NAMALWA (cell line): ENCODE measurements at places on chromosomes 6 and 20.

- DNase-seq = no peak
These were observed 122.6 kb upstream of the PLCB4 start for GRCh38 chr20:8946036-8946940.

DNA sequence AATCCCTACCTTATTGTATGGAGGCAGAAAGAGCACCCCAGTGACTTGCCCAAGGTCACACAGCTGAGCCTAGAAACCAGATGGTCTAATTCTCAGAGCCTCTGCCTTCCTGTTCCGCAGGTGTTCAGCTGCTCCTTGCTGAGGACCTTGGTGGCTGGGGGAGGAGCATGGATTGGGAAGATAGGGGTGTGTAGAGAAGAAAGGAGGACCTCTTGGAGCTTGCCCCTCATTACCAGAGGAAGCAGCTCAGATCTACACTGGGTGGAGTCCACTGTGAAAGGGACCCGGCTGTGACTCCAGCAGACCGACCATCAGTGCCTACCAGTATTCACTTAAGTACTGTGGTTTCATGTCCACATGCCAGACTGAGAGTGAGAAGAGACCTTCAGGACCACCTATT lies 15.2 kb downstream of the FOXP4 start:
- no peak for DNase-seq

DNA sequence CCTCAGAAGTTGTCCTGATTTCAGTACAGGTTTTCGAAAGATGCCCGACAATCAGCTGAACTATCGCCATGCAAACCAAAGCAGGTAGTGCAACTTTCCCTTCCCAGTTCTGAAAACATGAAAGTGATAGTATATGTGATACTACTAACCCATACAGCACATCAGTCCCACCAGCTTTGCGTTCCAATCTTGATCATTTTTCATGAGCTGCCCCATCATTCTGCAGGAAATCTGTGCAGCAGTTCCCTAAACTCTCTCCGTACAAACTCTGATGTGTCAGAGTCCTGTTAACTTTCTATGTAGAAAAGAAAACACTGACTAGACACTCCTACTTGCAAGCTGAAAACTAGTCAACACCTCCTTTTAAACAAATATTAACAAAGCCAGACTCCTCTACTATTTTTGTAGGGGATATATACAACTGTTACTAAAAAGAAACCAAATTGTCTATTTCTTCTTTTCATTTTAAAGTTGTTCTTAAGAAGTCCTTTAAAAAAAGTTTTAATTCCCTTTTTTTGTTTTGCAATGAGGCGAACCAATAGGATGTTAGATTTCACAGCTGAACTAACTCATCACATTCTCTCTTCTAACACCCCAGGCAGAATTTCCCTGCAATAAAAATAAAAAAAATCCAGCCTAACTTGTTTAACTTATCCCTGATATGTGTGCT lies 99.6 kb upstream of the DST start:
- DNase-seq = no peak

- no peak for DNase-seq
These were observed 81.7 kb upstream of the NXT1 start for GRCh38 chr20:23268792-23269354.

DNA sequence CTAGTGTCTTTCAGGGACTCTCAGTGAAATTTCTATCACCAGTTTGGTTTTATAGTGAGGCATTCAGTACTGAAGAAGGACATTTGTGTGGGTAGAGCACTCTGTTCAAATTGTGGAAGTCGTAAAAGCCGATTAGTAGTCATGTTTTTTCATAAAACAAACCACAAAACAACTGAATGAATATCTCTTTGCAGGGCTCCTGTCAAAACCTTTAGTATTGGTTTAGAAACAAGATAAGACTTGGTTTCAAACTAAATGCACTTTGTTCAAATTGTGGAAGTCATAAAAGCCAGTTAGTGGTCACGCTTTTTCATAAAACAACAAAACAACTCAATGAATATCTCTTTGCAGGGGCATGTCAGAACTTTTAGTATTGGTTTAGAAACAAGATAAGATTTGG lies 23.8 kb downstream of the ADGRF4 start:
- DNase-seq = no peak

DNA sequence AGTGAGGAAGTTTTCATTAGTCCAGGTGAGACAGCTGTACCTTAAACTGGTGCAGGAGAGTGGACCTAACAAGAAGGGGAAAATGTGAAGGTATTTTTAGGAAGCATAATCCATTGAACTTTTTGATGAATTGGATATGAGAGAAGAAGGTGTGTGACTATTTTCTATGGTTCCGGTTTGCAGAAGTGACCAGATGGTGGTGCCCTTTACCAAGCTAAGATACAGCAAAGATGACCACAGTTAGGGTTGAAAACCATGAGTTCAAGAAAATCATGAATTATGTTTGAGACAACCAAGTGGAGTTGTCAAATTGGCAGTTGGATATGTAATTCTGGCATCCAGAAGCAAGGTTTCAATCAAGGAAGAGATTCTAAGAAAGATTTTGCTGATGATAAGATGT lies 61.9 kb upstream of the NRSN1 start:
- peak; percentile 16 for DNase-seq
